ENCODE measurements at places on chromosomes 11 and 22.

GRCh38 chr11:118856314-118856713 lies 27.4 kb upstream of the CXCR5 start:
- no peak for DNase-seq

DNA sequence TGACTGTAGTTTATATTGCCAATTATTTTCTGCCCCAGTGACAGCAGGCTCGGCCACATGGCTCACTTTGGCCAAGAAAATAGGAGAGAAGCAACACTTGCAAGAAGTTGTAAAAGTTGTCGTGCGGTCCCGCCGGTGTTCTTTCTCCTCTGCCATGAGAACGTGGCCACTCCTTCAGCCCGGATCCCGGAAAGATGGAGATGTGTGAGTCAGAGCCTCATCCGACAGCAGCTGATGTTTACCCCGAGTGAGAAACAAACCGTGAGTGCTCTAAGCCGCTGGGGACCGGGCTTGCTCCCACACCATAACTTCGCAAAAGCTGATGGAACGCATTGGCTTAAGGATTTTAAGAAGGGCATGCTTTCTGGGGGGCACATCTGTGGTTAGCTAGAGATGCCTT lies 157.0 kb downstream of the CACNA1I start:
- DNase-seq: no peak

GRCh38 chr11:96538104-96538503 lies 148.3 kb downstream of the JRKL start:
- DNase-seq: no peak

DNA sequence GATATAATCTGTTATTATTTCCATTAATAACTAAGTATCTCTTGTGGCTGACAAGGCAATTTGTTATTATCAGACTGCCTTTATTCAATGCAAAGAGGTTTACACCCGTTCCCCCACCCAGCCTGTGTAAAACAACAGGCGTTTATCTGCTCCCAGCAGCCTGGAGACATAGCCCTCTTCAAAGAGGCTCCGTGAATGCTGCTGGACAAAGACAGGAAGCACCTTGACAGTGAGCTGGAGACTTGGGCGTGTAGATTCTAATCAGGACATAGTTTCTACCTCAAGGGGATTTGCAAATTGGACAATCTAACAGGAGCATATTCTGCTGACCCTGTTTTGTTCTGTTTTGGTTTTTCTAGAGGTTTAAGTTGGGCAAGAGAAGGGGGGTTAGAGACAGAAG lies 733.0 kb upstream of the KIRREL3 start:
- DNase-seq: no peak

DNA sequence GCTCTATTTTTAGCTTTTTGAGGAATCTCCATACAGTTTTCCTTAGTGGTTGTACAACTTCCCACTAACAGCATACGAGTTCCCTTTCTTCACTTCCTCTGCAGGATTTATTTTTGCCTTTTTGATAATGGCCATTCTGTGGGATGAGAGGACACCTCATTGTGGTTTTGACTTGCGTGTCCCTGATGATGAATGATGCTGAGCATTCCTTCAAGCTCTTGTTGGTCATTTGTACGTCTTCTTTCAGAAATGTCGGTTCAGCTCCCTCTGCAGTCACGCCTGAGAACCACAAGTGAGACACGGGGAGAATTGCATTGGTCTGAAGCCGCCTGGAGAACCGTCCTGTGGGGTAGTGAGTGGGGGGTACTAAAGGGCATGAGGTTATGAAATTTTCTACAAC lies 2.0 kb upstream of the KRTAP5-10 start:
- no peak for DNase-seq

- DNase-seq: peak; percentile 64
Observed at GRCh38 chr11:128848815-128849455, 18.2 kb downstream of the KCNJ1 start.

GRCh38 chr11:103453915-103454709 lies 344.9 kb downstream of the DYNC2H1 start:
- DNase-seq: no peak

DNA sequence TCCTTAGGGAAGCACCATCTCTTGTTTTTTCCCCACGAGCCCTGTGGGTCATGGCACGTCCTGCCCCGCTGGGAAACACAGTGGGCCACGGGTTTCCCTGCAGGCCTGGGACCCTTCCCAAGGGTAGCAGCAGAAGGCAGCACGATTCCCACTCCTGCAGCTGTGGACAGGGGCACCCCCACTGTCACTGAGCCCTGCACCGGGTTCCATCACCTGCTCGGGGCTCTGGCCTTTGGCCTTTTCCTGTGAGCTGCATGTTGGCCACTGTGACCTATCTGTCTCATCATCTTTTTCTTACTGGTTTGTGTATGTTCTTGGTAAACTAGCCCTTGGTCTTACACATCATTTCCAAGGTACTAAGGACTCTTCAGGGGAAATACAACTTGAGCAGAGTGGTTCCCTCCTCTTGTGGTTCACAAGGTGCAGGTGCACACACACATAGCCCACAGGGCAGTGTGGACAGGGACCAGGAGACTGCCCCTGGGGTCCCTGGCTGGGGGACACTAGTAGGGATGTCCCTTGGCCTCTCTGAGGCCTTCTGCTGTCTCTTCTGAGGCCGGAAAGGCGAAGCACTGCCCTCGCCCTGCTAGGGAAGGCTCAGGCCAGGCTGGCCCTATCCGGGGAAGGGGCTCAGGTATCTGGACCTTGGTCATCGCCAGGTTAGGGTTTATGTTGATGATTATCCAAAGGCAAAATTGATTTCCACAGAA lies 19.0 kb upstream of the TXNRD2 start:
- DNase-seq: no peak

GRCh38 chr11:128471138-128471661 lies 116.2 kb downstream of the ETS1 start:
- peak; percentile 52 for DNase-seq

GRCh38 chr11:1017269-1018005 lies 19.1 kb downstream of the MUC6 start:
- no peak for DNase-seq

- no peak for DNase-seq
Observed at GRCh38 chr11:27812341-27812740, 112.1 kb upstream of the BDNF start.

DNA sequence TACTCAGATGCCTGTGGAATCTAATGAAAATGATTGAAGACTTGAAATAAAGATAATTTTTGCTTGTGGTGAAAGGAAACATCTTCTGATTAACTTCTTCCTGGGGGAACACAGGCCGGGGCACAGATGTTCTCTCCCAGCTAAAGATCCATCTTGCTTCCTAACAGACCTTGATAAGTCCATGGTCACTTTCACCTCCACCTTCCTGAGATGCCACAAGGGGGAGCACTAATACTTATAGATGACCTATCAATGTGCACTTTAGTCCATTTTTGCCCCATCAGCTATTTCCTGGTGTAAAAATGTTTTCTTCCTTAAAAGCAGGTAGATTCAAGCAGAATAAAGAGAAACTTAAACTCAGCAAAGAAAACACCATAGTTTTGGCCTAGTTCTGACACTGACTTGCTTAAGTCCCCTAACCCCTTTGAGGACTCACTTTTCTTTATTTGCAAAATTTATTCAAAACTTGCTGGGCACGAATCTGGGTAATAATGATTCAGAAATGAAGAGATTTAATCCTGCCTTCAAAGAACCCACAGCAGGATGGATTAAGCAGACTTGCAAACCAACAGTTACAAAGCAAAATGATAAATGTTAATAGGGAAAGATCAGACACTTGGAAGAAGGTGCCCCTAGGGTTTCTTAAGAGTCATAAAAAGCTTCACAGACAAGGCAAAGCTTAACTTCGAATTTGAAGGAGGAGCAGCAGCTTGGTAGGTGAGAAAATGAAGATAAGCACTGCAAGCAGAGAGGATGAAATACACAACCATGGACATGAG lies 158.7 kb downstream of the RAB38 start:
- DNase-seq: peak; percentile 55

- DNase-seq: no peak
Observed at GRCh38 chr22:50084614-50085021, 608 bp downstream of the MLC1 start.

DNA sequence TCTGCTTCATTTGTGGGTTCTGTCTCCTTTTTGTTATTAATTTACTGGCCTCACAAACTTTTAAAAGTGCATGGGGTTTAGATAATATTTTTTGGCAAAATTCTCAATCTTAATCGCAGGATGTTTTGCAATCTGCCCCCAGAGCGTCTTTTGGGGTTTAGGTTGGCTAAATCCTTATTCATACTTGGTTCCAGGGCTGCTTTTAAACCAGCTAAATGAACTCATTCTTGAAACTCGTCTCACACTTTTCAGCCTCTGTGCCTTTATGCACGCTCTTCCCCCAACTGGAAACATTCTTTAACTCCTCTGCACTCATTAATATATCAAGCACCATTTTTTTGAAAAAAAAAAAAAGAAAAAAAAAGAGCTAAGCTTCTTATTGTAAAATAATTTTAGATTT lies 131.7 kb downstream of the KIF18A start:
- no peak for DNase-seq

- DNase-seq: no peak
Observed at GRCh38 chr11:12122083-12122482, 11.7 kb downstream of the MICAL2 start.

GRCh38 chr22:24588757-24589481 lies 4.0 kb downstream of the LRRC75B start:
- DNase-seq: no peak

GRCh38 chr11:70033711-70034070 lies 44.4 kb upstream of the ANO1 start:
- DNase-seq: no peak

- no peak for DNase-seq
Observed at GRCh38 chr11:110891411-110891810, 179.2 kb upstream of the ARHGAP20 start.

DNA sequence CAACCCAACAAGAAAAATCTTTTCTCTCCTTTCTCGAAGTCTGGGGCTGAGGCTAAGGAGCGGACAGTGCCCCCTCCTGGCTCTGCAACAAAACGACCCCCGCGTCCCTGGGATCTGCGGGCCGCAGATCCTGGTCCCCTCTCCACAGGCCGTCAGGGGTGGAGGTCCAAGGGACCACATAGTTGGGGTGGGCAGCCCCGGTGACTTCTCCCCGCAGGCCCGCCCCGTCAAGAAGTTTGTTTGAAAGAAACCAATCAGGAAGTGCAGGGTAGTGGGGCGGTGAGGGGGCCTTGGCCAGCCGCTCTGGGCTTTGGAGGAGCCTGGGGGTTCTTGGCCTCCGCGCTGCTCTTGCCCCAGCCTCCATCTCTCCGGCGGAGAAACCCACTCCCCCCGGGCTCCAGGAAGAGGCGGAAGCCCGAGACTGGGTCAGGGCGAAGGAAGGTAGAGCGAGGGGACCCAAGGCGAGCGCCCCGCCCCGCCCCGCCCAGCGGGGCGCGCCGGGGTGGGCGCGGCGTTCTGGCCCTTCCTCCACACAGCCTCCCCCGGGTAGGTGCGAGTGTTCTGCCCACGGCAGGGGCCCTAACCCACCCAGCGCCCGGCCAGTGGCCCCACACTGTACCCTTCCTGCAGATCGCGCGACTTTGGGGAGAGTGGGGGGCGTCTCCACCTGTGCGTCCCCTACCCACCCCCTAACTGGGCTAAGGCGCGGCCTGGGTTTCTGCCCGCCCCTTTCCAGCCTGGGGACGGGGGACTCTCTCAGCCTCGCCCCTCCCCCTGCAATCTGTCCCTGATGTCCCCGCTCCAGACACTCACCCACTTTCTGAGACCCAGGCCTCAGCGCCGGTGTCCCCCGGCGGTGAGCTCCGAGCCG lies 1.3 kb downstream of the TP53I11 start:
- peak; percentile 29 for DNase-seq

- no peak for DNase-seq
Observed at GRCh38 chr11:36195496-36196354, 93.5 kb downstream of the COMMD9 start.

GRCh38 chr22:31275018-31275417 lies 17.3 kb downstream of the PIK3IP1 start:
- DNase-seq: no peak
